ENCODE measurements at places on chromosomes 13 and 19.

DNA sequence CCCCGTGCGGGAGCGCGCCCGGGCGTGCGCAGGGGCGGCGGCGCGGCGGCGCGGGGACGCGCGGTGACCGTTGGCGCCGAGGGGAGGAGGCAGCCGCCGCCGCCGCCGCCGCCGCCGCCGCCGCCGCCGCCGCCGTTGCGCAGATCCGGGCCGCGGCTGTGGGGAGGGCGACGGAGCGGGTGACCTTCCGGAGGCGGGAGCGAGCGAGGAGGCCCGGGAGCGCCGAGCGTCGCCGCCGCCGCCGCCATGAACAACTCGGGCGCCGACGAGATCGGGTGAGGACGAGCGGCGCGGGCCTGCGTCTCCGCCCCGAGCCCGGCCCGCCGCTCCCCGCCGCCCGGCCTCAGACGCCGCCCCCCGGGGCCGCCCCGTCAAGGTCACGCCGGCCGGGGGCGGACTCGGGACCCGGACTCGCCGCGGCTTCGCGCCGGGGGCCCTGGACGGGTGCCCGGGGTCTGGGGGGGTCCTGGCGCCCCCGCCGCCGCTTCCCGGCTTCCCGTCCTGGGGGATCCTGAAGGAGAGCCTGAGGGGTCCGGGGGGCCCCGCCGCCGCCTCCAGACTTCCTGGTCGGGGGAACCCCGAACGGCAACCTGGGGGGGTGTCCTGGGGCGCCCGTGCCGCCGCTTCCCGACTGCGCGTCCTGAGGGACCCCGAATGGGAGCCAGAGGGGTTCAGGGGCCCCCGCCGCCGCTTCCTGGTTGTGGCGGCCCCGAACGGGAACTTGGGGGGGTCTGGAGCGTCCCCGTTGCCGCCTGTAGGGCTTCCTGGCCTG lies at the start of gene DAZAP1:
Gene DAZAP1 (plus strand): TSS at position 59 of the 772 bp plus-strand sequence. CDS start 188 bp downstream, at position 247.
- DNase-seq: no peak

- DNase-seq: no peak
Measured at GRCh38 chr13:20024702-20025101, 66.2 kb downstream of the ZMYM2 start.

- no peak for DNase-seq
Measured at GRCh38 chr19:3370728-3371591, 4.6 kb downstream of the NFIC start.

GRCh38 chr13:42409075-42409474 lies 137.1 kb downstream of the AKAP11 start:
- DNase-seq: no peak

- no peak for DNase-seq
Measured at GRCh38 chr13:62033934-62034333, 618.3 kb upstream of the PCDH20 start.

- DNase-seq: no peak
Measured at GRCh38 chr19:36030264-36031148, 2.2 kb downstream of the CLIP3 start.

DNA sequence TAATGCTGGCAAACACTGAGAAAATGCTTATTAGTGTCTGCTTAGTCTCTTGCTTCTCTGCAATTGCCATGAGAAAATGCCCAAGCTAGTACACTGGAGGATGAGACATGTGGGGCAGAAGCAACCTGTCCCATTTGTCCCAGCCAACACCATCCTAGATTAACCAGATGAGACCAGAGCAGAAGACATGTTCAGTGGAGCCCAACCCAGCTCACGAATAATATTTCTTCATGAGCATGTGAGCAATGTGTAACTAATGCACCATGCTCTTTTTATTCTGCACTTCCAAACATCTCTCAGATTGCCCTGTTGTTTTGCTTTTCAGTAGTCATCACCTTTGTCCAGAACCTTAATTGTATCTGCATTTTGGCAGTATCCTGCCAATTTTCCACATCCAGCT lies 21.4 kb downstream of the KL start:
- DNase-seq: no peak

- DNase-seq: no peak
Measured at GRCh38 chr13:47437406-47437805, 540.6 kb upstream of the HTR2A start.

- DNase-seq: no peak
Measured at GRCh38 chr19:41555748-41556147, 20.2 kb upstream of the CEACAM21 start.

DNA sequence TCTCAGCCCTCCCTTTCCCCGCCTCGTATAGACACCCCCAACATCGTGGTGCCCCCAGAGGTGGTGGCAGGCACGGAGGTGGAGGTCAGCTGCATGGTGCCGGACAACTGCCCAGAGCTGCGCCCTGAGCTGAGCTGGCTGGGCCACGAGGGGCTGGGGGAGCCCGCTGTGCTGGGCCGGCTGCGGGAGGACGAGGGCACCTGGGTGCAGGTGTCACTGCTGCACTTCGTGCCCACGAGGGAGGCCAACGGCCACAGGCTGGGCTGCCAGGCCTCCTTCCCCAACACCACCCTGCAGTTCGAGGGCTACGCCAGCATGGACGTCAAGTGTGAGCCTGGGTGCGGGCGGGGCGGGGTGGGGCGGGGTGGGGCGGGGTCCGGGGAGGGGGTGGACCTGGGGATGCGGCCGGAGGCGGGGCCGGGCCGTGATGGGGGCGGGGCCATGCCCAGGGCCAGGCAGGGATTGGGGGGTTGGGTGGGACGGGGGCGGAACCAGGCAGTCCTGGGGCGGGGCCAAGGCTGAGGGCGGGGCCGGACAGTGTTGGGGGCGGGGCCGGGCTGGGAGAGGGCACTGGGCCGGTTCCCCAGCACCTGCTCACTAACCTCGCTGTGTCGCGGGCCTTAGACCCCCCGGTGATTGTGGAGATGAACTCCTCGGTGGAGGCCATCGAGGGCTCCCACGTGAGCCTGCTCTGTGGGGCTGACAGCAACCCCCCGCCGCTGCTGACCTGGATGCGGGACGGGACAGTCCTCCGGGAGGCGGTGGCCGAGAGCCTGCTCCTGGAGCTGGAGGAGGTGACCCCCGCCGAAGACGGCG lies 7.8 kb downstream of the MAG start:
- DNase-seq: no peak

DNA sequence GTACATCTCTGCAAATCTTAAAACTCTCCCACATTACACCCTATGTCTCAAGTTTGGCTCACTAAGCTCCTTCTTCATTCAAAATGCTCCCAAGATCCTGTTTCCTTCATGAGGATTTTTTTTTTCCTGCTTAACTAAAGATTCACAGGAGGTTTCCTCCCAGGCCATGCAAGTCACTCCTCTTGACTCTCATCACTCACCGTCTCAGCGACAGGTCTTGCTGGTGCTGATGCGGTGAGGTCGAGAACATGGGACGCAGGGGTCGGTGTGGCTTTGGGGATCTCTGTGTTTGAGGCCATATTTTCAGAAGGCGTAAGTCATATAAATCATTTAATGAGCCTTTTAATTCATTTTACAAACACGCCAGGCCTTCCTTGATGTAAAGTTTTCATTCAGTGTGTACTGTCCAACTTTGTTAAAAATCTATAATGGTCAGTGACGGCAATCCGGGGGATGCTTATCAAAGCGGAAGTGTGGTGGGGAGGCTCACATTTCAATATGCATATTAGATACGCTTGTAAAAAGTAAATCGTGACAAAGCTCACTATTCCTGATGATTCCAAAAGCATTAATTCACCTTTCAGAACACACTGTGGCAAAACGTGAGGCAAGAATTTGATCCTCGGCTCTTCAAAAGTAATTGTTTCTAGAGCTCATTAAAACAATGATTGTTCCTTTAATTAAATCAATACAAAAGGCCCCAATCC lies 20.4 kb downstream of the EFNB2 start:
- DNase-seq: no peak

DNA sequence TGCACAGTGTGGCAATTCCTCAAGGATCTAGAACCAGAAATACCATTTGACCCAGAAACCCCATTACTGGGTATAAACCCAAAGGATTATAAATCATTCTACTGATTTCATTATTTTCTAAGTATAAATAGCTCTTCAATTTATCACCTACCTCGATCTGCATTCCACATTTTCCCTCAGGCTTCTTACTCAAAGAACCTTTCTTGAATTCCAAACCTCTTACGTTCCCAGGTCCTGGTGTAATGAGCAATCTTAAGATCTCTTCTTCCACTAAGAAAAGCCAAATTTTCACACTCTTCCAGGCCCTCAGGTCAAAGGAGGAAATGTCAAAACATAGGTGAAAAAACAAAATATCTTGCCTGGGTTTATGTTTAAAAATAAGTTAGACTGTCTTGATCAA lies 237.3 kb upstream of the GPC6 start:
- no peak for DNase-seq

- DNase-seq: no peak
Measured at GRCh38 chr13:21971662-21972621, 301.1 kb downstream of the FGF9 start.

DNA sequence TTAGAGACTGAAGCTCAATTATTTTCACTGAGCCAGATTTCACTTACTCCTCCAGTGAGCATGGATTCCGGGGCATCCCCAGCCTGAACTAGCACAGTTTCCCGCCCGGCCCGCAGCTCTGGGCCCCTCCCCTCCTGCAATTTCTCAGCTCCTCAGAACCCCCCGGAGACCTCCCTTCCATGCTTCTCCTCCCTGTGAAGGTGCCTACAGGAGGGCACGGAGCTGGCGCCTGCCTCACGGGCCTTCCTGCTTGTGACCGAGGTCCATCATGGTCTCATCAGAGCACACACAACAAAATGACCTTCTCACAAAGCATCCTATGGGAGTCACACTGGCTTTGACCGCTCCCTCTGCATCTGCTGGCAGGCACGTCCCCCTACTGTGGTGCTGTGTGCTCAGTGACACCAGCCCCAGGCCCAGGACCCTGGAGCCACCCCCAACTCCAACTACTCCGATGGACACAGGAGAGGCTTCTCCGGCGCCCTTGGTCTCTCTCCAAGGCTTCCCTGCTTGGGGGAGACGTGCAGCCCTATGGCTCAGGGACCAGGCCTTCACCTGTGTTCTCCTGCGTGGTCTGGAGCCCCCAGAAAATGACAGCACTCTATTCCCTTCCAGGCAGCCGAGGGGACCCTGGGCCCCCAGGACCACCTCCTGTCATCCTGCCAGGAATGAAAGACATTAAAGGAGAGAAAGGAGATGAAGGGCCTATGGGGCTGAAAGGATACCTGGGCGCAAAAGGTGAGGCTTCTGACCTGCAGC lies 77.1 kb downstream of the RAB20 start:
- no peak for DNase-seq

DNA sequence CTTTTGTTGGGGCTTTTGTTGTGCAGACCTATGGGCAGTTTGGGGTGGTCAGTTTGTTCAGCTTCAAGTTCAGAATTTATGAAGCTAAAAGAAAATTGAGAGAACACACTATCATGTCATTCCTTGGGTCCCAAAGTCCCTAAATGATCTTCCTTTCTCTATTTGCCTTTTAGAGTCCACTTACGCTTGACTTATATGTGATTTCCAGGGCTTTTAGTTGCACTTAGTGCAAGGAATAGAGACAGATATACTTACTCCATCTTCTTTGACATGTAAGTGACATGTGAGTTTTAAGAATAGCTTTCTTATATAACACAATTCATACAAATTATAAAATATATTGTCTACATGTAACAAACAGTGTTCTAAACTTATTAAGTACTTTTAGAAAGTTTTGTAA lies 660.1 kb upstream of the SLITRK1 start:
- no peak for DNase-seq

DNA sequence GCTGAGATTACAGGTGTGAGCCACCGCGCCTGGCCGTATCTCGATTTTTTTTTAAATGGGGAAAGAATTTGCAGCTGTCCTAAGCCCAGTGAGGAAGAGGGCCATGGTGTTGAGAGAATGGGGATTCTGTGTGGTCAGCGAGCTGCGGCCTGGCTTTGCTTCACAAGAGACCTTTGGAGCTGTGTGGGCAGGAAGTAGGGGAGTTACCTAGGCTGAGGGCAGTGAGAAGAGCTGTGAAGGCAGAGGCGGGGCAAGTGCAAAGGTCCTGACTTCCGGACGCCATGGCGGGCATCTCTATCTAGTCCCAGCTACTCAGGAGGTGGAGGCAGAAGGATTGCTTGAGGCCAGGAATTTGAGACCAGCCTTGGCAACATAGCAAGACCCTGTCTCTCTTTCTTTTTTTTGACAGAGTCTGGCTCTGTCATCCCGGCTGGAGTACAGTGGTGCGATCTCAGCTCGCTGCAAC lies 4.9 kb downstream of the AP2A1 start:
- no peak for DNase-seq

GRCh38 chr19:5558101-5558621 lies 9.6 kb downstream of the TINCR start:
- DNase-seq: no peak

DNA sequence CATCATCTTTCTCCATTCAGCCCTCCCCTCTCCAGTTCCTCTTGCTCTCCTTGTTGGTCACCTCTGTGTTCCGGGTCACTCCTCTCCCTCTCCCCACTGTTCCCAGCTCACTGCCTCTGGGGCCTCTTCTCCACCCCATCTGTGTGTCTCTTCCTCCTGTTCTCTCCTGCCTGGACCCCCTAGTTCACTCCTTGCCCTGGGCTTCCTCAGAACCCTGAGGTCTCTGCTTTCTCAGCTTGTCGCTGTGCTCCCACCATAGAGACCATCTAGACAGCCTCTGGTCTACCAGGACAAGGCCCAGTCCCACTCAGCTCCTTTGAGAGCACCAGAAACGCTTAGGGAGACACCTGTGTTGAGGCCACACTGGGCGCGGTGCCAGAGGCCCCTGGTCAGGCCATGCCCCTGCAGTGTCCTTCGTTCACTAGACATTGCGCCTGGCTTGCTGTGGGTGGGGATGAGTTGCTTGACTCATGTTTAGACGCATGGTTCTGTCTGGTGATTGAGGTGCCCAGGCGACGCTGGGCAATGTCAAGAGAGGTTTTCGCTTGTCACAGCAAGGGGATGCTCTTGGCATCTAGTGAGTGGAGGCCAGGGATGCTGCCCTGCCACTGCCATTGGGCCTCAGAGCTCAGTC lies 4.8 kb downstream of the LENG9 start:
- DNase-seq: no peak

GRCh38 chr19:5080030-5080654 lies 111.2 kb downstream of the KDM4B start:
- no peak for DNase-seq

DNA sequence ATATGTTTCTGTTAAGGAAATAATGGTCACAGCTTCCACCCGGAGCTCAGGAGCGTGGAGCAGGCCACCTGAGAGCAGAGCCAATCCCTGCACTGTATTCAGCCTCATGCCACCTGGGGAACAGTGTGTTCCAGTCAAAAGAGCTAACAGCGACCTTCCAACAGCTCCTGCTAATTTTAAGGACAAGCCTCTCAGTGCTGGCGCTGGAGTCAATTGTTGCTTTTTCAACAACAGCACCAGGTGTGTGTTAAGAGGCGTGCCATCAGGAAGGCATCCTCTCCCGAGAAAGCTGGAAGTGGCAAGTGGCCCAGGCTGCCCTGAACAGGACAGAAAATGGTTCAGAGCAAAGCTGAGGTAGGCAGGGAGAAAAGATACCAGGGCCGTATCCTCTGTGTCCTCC lies 102.0 kb downstream of the CACNA1A start:
- no peak for DNase-seq

Data from brain pericyte (primary cell).